Endothelial cell (in vitro differentiated cells): ENCODE measurements at places on chromosomes 2 and 18.

DNA sequence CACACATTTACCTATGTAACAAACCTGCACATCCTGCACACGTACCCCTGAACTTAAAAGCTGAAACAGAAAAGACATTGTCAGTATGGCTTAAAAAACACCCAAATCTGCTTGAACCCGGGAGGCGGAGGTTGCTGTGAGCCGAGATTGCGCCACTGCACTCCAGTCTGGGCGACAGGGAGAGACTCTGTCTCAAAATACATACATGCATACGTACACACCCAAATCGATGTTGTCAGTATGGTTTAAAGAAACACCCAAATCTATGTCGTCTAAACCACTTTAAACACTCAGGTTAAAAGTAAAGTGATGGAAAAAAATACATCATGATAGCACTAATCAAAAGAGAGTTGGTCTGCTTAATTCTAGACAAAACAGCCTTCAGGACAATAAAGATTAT is 257.5 kb downstream of the RPRM start:
- DNase-seq, result no peak

- DNase-seq, result peak; percentile 44
These were observed 18.5 kb upstream of the CCDC93 start for GRCh38 chr2:118032169-118033013.

GRCh38 chr2:36952748-36953197 is 13.6 kb downstream of the STRN start:
- DNase-seq, result no peak

DNA sequence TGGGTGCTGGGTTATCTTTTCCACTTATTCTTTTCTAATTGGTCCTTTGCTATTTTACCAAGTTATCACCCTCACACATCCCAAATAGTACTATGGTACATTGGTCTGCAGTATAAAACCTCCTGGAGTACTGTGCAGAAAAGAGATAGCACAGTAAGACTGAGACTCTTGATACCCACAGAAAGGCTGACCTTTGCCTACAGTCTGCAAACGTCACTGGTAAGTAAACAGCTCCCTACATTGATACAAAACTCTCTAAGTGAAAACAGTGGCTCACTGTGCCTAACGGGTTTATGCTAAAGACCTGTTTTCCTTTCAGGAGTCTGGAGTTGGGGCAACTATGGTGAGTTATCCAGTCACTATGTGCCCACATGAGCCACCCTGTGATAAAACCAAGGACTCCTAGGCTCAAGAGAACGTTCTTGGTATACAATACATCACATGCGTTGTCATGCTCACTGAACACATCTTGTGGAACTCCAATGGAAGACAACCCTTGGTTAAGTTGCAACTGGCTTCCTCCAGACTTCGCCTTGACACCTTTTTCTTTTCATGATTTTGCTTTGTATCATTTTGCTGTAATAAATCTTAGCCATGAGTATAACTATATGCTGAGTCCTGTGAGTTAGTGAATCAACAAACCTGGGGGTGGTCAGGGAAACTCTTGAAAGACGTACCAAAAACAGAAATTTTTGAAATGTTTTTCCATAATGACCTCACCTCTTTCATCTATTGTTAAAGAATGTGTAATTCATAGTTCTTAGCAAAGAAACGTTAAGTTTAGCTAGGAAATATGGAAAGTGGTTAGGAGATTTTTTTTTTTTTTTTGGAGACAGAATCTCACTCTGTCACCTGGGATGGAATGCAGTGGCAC is 104.9 kb downstream of the C2orf74 start:
- DNase-seq, result no peak

- DNase-seq, result no peak
These were observed 58.1 kb downstream of the CYP26B1 start for GRCh38 chr2:72089537-72089936.

DNA sequence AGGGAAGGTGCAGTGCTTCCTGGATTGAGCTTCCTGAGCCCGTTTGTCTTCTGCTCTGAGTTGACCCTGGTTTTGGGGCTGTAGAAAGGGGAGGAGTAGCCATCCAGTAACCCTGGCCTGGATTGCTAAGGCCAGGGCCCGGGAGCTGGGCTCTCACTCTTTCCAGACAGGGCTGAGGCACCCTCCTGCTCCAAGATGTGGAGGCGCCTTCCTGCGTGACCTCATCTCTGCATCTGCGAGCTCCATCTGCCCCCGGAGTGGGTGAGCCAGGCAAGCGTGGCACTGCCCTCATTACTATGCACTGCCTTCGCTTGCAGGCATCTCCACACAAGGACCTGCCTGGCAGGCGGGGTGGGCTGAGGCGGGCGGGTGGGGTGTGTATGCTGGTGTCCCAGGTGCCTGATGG is 58.0 kb downstream of the RAB31 start:
- no peak for DNase-seq

GRCh38 chr2:231057590-231057989 is 923 bp downstream of the PSMD1 start:
- no peak for DNase-seq

DNA sequence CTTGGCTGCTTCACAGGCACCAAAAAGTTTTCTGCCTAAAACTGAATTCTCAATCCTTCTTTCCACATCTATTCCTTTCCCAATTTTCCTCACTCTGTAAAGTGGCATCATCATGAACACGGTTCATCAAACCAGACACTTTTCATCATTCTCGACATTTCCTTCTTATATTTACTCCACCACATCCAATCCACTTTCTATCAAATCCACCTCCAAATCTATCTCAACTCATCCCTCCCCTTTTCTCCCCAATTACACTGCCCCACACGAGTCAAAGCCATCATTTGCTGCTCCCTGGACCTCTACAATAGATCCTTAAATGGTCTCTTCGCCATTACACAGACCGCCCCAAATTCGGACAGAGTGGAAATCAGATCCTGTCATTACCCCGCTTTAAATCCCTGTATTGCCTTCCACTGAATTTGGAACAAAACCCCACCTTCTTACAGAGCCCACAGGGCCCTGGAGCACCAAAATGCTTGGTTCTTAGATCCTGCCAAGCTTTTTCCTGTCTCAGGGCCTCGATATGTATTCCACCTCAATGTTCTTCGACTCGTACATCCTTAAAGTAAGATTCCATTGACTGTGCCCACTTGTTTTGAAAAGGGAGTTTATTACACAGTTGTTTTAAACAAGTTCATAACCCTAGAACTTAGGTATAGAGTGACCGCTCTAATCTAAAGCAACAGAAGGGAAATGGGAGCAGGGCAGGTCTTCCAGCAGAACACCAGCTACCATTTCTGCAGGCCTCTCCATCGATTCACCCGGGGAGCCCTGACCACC is 856 bp downstream of the ACAA2 start:
- DNase-seq, result no peak

DNA sequence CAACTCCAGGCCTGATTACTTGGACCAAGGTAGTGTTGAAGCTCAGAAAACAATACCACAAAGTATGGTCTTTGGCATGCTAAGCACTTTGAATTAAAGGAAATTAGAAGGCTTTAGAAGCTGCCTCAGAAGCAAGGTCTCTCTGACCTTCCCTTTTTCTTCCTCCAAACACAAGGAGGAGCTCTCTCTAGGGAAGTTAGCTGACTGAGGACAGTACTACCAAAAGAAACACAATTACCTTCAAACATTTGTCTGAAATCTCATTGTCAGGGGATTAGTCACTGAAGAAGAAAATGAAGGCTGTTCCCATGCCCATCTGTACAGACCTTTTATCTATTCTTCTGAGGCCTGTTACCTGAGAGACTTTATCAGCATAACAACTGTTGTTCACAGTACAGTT is 279.3 kb downstream of the CDH20 start:
- DNase-seq, result no peak

DNA sequence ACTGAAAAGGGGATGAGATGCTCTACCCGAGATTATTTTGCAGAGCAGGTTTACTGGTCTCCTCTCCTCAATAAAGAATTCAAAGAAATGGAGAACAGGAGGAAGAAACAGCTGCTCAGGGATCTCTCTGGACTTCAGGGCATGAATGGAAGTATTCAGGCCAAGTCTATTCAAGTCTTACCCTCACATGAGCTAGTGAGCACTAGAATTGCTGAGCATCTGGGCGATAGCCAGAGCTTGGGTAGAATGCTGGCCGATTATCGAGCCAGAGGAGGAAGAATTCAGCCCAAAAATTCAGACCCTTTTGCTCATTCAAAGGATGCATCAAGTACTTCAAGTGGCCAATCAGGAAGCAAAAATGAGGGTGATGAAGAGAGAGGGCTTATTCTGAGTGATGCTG is 60.0 kb downstream of the PIKFYVE start:
- DNase-seq, result no peak

DNA sequence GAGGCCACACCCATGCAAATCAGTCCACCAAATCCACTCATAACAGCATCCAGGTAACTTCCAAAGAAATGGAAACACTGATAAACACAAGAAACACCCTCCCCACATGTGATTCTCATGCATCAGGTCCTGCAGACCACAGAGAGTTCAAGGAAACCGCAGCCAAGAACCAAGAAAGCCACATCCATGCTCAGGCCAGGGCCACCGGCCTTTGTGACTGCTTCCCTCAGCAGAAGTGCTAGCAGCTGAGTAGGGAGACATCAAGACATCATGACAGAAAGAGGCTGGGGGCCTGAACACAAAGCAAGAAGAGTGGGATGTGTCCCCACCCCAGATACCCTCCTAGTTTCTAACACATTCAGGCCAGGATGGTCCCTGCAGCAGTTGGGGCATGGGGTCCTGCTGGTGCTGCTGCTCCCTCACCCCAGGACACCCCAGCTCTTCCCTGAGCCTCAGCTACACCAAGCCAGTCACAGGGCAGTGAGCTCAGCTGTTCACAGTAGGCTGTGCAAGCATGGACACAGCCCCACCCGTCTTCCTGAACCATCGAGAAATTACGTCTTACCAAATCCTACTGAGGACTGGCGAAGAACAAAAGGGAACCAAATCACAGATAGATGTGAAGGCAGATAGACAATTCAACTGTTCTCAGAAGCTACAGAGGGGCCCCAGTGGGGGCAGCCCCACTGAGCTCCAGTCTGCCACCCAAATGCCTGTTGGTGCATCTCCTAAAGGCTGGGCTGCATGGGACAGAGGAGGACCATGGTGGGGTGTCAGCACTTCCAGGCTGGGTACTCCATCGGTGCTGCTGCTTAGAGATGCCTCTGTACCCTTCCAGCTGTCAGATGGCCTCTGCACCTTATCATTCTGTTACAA is 60.9 kb downstream of the HDAC4 start:
- DNase-seq, result no peak

GRCh38 chr18:36650266-36650665 is 178.5 kb downstream of the TPGS2 start:
- no peak for DNase-seq

DNA sequence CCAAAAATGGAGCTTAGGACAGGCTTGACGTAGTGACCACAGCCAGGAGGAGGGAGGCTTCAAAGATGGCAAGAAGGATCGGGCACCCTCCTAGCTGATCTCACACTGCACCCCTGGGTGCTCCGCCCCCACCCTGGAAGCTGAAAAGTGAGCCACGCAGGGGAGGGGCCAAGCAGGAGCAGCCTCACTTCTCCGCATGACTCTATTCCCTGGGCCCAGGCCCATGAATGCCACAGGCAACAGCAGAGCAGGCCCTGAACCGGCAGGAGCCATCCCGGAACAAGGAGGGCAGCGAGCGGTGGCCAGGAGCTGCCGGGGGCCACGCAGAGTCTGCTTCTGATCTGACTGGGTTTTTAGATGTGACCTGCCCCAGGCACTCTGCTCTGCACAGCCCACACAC is 30.0 kb downstream of the BIN1 start:
- DNase-seq, result no peak

DNA sequence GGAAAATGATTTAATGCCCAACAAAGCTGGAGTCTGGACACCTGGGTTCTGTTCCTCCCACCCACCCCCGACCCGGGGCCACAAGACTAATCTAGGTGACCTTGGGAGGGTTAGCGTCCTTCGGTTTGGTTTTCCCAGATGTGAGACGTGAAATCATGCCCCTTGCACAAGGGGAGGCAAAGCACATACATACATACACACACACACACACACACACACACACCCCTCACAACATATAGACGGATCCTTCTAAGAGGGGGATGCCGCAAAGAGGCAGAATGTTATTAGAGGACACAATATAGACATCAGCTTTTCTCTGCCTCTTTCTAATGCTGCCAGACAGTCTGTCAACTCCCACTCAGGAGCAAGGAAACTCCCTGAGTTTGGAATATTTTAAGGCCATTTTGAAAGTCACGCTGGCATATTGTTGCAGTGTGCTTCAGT is 616 bp upstream of the RBMS1 start:
- peak; percentile 10 for DNase-seq

GRCh38 chr2:165631089-165631488 is 161.6 kb downstream of the CSRNP3 start:
- DNase-seq, result no peak

DNA sequence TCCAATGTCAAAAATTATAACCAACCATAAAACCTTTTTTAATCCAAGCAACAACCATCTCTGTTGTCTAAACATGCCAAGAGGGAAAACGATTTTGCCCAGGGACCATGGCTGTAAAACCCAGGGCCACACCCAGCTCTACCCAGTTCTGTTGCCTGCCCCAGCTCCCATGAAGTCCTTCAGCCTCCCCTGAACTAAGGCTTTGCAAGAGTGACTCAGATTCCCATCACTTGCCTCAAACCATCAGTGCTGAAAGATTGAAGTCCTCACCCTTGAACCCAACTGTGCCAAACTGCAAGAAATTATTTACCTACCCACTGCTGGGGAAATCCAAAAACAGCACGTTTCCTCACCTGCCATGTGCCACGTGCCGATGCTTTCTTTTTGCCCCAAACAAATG is 102.5 kb downstream of the TFCP2L1 start:
- DNase-seq, result no peak

GRCh38 chr2:63675026-63675425 is 86.3 kb downstream of the MDH1 start:
- DNase-seq, result no peak

DNA sequence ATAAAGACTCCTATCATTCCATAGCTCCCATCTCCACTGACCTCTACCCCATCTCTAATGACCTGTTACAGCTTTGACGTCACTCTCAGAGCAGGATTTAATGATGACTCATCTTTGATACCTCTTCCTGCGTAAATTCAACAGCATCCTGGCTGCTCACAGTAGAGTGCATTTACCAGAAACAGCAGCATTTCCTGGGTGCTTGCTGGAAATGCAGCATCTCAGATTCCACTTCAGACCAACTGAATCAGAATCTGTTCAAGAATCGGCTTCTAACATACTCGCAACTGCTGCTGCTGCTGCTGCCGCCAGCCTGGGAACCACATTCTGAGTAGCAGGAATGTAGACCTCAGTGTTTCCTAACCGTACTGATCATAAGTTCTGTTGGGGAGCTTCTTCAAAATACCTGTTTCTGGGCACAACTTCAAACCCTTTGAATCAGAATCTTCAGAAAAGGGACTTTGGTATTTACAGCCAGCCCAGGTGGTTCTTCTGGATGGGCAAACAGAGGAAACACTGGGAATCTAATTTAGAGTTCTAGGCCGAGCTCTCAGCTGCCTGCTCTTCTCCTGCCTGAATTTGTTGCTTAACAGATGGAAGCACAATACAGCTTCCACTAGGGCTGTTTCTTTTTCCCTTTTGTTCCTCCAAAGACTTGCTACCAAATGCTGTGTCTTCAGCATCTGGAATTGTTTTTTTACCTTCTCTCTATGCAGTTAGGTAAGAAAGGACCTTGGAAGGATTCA is 241.4 kb downstream of the NCKAP5 start:
- no peak for DNase-seq
